IPS-NIHi11 (cell line): ENCODE measurements at places on chromosomes 6 and 20.

GRCh38 chr6:125930765-125931418 lies 25.7 kb upstream of the HINT3 start:
- DNase-seq = no peak

GRCh38 chr20:36808317-36809257 lies 35.0 kb upstream of the DSN1 start:
- DNase-seq = peak; percentile 86

DNA sequence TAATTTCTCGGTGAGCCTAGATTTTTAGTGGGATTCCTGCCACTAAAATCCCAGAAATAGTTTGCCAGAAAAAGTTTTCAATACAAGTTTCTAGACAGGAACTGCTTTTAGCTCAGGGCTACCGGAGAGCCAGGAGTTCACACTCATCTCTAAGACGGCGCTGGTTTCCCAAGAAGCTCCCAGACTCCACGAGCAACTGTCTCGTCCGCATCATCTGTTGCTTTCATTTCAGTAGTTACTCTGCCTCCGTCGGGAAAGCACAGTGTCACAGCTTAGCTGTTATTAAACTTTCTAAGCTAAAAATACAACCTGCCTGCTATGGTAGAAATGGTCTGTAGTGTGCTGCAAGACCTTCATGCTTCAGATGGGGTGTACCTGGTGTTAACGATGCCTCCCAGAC lies 197.3 kb upstream of the SNX9 start:
- DNase-seq = no peak

- DNase-seq = no peak
These were observed 87.4 kb downstream of the GJA1 start for GRCh38 chr6:121522771-121523386.

DNA sequence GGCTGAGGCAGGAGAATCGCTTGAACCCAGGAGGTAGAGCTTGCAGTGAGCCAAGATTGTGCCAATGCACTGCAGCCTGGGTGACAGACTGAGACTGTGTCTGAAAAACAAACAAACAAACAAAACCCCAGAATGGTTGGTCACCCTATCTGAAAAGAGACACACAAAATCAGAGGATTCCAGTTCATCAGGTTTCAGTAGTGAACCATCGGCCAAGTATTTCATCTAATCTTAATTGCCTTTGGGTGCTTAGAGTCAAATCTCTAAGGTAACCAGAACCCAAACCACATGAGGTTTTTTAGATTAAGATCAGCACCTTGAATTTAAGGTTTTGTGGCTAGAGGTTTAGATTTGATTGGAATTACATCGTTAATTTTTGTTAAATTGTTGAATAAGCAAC lies 8.3 kb upstream of the ZBTB2 start:
- no peak for DNase-seq

DNA sequence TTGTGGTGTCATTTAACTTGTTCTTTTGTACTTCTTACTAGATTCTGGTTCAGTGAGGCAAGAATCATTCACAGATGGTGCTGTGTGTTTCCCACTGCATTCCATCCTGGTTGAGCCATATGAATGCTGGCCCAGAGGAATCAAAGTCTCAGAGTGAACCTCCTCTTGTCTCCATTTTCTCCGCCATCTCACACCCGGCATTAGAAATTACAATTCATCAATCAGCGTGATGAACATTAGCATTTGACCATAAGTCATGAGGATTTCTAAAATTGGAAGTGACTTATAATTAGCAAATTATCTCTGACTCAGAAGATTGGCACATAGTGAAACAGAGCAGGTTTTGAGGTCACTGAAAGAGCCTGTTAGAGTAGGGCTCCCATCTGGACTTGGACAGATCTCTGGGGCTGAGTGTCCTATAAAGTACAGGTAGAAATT lies 25.2 kb downstream of the TNFAIP3 start:
- no peak for DNase-seq

GRCh38 chr6:142008016-142008735 lies 124.5 kb upstream of the GJE1 start:
- no peak for DNase-seq

GRCh38 chr6:47587493-47587892 lies 109.9 kb downstream of the CD2AP start:
- no peak for DNase-seq

DNA sequence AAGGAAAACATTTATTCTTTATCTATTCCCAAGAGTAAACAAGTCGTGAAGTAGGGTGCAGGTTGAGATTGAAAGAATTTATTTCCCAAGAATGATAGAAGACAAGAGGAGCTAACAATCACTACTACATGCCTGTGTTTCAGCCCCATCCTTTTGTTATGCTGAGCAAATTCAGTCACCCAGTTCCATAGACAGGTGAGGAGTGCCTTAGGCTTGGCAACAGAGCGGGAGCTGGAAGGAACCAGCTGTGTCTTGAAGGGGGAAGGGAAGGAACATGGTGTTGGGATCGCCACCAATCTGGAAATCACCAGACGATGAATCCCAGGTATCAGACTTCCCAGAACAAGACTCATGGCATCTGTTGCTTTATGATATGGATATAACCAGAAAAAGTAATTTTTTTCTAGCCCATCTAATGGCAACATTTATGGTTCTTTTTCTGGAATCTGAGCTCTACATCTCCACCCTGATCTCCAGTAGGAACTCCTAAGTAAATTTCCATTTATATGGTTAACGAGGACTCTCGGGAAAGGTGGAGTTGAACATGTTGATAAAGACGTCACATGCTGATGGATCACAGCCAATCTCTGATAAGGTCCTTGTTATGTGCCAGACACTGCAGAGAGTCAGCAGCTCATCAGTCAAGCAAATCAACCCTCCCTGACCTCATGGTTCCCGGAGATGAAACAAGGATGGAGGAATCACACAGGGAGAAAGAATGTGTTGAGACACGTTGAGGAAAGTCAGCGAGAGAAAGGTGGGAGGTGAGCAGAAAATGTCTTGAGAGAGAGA lies 344.9 kb downstream of the SMOC2 start:
- DNase-seq = no peak

- DNase-seq = no peak
These were observed 5.5 kb downstream of the FAM110A start for GRCh38 chr20:839015-839414.

DNA sequence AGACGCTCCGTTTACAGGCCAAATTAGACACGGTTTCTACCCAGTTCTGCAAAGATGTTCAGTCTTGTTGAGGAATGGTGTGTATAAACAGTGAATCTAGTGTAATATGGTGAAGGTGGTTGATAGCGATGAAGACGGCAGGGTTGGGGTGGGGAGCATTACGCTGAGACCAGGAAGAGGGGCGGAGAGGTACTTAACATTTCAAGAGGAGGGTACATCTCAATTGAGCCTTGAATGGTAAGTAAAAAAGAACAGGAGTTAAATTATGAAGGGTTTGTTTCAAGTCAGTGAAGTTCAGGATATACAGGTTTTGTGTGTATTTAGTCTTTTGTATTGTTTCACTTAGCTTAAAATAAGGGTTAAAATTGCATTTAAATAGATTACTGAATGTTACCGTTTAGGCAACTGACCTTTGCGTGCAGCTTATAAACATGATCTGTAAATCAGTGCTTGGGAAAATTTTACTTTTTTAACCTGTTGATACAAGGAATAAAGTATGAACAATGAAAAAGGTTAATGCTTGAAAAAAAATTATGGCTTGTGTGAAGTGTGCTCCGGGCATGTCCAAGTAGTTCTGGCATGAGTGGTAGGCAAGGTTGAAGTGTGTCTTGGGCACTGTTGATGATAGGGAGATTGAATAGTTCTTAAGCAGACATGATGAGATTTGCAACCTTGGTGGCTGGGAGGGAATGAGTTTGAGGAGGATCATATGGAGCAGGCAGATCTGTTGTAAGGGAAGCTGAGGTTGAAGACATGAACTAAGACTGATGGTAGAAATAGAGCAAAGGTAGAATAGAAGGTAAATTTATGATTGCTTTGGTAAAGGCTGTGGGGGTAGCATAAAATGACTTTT lies 842 bp downstream of the POLR1C start:
- no peak for DNase-seq

DNA sequence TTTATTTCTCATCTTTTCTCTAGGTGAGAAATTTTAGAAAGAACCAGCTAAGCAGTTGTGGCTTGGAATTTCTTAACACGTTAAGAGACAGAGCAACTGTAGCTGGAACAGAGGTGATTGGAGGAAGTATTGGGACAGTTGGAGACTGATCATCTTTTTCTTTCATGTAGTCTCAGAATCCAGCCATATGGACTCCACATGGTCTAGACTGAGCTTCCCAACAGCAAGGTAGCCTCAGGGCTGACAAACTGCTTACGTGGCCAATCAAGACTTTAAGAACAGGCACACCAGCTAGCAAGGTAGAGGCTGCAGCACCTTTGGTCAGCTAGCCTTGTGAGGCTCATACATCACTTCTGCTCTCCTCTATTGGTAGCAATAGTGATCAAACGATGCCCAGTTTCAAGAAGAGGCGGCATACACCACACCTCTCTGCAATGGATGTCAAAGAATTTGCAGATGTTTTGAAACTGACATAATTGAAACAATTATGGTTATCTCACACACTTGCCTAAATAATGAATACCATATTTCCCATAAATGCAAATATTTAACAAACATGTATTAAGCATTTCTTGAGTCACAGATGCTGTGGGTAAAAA lies 590.5 kb upstream of the SLC35B3 start:
- DNase-seq = no peak

GRCh38 chr6:24922170-24922569 lies 13.6 kb downstream of the RIPOR2 start:
- no peak for DNase-seq

- DNase-seq = no peak
These were observed 229.3 kb downstream of the CLIC5 start for GRCh38 chr6:45786355-45786781.

DNA sequence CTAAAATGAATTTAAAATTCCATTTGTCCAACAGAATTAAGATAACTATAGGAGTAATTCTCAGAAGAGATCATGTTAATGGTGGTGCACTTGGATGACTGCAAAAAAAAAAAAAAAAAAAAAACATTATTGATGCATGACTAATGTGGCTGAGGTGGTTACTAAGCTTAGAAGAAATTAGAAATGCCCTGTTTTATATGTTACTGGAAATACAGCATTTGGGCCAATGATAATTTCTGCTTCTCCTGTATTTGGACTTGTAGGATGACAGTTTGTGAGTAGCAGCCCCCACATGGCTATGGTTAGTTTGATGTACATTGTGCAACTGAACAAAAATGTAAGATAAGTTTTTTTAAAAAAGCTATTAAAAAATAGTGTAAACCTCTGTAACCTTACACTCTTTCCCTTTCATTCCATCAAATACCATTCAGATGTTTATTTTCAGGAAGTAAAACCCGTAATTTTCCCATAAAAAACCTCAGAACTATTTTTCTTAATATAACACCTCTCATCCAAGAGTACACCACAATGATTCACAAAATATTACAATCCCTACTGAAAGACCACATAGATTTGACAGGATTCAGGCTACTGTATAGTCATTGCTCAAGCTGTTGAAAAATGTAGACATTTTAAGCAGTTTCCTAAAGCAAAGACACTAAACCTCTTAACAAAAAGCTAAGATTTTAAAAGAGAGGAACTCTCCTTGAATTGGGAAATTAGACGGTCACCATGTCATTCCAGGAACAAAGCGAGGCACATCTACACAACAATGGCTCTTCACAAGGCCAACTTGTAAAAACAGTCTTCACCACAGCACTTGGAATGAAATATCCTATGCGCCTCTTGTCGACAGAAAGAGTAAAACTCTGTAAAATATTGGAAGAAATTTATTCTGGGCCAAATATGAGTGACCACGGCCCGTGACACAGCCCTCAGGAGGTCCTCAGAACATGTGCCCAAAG lies 83.0 kb downstream of the WDR27 start:
- peak; percentile 44 for DNase-seq

DNA sequence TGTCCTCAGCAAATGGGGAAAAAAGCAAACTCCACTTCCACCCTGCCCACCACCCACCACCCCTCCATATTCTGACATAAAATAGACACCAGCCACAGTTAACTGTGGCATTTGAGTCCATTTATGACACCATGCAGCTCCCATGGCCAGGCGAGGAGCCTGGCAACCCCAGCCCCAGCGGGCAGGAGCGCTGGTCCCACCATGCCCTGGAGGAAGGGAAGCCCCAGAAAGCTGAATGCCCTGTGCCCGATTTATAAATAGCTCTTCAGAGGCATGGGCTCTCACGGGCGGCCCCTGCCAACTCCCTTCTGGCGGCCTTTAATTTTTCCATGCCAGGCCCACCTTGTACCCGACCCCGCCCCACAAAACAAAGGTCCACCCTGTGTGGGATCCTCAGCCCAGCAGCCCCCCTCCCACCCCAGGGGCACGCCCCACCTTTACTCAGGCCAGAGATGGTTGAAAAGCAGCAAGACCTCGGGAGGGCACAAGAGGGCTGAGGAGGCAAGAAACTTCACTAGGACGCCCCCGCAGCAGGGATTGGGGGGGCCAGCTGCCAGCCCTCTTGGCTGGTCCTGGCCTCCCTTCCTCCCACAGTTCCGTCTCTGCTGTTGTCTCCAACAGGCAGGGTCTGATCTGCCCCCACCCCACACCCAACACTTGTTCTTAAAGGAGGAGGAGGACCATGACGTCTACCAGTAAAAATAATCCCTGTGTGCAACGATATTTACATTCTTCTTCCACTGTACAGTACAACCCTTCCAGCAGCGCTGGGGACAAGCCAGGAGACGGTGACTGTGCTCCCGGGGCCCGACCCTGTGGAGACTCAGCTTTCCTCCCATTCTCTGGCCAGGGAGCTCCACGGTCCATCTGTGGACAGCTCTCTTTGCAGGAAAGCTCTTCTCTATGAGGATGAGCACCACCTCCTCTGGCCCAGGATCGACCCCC lies 115.6 kb upstream of the CDYL start:
- DNase-seq = no peak

DNA sequence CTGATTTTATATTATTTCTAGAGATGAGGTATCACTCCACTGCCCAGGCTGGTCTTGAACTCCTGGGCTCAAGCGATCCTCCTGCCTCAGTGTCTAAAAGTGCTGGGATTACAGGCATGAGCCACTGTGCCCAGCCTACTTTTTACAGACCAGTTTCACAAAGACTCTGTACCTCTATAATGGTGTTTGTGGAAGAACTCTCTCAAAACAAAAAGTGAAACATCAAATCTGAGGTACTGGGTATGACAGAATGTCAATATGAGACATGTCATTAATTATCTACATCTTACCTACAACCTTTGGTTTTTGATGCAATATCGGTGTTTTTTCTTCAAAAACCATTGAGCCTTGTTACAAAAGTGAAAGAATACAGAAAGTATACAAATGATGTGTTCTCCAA lies 49.4 kb upstream of the MCM9 start:
- no peak for DNase-seq

DNA sequence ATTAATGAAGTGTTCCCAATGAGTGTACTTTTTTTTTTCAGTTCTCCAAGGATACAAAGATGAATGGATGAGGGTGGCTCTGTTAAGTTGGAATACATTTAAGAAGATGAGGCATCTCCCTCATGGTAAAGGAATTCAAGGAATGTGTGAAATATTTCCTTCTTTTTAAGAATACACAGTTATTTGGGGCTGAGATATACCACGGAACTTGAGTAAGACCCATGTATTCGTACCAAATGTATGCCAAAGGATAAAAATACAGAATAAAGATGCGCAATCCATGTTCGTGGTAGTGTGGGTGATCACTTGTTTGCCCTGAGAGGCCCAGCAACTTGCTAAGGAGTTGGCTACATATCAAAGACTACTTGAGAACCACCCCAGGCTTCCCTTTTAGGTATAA lies 164.2 kb upstream of the TCF21 start:
- DNase-seq = no peak

- no peak for DNase-seq
These were observed 190.5 kb upstream of the HEY2 start for GRCh38 chr6:125558907-125559306.

GRCh38 chr6:130730600-130730999 lies 96.6 kb upstream of the SMLR1 start:
- DNase-seq = no peak

GRCh38 chr6:81465859-81466258 lies 286.6 kb downstream of the TENT5A start:
- peak; percentile 26 for DNase-seq
